Fibroblast of mammary gland (primary cell): ENCODE measurements at places on chromosomes 5 and 9.

DNA sequence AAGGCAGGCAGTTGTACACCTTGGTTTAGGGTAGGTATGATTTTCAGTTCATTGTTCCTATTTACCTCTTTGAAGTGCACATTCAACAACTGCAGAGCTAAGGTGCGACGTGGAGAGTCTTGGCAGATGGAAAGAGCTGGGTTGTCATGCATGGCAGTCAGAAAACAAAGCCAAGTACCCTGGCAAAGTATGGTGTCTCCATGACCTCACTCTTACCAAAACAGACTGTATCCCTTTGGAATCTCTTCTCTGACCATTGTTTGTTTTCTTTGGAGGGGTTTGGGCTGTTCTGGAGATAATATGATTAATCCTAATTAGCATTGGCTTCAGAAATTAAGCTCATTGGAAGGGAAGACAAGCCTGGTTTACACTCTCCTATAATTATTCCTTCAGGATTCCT is 665.7 kb downstream of the DNAH5 start:
- no peak for DNase-seq

- DNase-seq: no peak
These were observed 74.2 kb upstream of the TUSC1 start for GRCh38 chr9:25752398-25752797.

GRCh38 chr5:158943057-158943456 is 156.7 kb downstream of the EBF1 start:
- peak; percentile 99 for DNase-seq

DNA sequence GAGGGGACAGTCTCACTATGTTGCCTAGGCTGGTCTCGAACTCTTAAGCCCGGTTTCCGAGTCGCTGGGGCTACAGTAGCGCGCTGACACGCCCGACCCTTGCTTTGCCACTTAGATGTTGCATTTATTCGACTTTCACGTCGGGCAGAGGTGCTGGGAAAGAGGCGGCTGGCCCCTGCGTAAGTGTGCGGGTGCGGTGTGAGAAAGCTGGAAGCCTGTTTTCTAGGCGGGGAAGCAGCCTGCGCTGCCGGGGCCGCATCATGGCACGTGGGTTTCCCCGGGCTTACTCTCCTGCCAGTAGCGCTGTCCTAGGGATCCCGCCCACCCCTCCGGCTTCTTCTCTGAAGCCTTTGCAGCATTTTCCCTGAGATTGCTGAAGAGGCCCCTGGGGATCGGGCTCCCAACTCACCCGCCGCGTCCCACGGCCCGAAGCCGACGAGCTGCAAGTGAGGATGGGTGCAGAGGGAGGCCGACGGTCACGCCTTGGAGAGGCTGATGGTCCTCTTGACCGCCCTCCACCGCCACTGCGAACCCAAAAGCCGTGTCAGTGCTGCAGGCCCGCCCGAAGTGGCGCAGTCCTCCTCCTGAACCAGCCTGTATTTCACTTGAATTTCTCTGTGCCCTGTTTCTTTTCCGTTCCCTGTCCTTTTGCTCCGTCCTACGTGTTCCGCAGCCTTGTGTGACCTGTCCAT is 5.8 kb upstream of the TRIM41 start:
- peak; percentile 56 for DNase-seq

DNA sequence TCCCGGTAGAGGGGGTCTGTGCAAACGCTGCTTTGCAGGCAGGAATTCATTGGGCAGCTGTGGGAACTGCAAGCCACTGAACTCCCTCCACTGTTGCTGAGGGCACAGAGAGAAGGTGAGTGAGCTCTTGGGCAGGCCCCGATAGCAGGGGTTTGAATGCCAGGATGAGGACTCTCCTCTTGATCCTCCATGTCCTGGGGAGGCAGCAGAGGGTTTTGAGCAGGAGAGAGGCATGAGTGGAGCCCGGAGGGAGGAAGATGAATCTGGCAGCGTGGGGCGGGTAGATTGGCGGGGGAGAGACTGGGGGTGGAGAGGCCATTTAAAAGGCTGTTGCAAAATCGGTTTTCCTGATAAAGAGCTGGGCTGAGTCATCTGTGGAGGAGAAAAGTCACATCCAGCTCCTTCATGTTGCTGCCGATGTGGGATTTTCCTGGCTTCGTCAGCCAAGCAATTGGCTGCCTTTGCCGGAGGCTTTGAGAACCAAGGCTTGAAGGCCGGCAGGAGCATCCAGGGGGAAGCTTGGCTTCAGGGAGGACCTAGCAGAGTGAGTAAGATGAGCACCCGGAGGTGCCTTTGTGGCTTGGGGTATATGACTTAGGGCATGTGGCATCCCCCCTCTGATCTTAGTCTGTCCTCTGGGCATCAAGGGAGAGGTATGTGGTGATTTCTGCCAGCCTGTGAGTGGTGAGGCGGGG is at the start of gene SYNPO:
TSS of gene SYNPO (plus strand) at position 350 of the 695 bp plus-strand sequence. CDS start 7,616 bp downstream, outside the sequence.
- DNase-seq: peak; percentile 98

DNA sequence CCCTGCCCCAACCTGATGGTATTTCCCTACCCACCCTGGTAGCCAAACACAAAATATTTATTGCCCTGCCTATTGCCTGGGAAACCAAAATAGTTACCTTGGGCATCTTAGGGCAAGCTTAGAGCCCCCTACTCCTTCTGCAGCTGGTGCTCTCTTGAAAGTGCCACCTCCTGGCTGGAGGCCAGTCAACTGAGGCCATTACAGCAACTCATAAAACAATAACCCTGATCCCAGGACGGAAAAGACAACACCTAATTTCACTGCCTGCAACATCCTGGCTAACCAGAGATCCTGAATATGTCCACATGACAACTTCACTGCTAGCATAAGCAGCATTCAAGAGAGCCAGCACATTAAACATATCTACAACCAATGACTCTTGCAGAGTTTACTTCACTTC is 38.7 kb downstream of the MTAP start:
- no peak for DNase-seq

GRCh38 chr5:59766427-59767210 is 126.9 kb downstream of the PDE4D start:
- DNase-seq: no peak

GRCh38 chr5:34695275-34696027 is 39.3 kb downstream of the RAI14 start:
- DNase-seq: no peak

DNA sequence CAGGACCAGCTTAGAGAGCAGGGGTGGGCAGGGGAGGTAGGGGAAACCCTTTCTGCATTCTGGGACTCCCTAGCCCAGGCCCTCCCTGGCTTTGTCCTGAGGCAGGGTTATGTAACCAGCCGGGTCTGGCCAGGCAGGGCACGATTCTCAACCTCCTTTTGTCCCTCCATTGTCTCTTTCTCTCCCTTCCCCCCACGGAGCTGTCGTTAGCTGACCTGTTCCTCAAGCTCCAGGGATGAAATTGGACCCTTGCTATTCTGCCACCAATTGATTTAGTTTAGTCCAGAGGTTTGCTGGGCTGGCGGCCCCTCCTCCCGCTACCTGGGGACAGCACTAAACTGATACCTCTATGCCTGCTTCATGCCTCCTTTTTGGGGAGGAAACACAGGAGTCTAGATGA is 9.4 kb upstream of the NDST1 start:
- no peak for DNase-seq

DNA sequence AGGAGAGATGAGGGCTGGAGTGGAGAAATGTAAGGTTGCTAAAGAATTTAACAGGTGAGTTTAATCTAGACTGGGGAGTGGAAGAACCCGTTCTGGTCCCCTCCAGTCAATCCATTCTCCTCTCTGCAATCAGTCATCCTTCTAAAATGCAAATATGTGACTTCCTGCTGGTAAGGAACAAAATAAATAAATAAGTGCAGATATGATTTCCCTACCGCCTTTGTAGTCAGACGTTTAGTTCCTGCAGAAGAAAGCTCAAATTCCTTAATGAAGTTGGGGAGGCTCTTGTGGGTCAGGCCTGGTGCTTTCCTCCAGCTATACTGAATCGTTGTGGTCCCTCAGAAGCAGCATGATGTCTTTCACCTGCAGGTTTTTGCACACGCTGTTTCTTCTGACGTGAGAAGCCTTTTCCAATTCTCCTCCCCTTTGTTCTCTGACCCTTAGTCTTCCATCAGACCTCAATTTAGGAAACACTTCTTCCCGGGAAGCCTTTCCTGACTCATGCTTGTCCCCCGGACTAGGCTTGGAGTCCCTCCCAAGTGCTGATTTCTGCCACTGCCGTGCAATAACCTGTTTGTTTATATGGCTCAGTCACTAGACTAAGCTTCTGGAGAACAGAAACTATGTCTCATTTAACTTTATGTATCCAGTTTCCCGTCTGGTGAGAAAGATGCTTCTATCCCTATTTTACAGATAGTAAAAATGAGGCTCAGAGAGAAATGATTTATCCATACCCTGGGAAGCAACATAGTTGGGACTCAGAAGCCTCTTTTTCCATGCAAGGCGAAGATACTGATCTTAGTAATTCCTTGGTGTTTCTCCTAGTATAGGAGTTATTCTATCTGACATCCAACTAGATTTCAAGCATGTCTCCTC is 1.3 kb downstream of the ATP6V1G1 start:
- peak; percentile 76 for DNase-seq

GRCh38 chr9:122988920-122989621 is 44.4 kb upstream of the GPR21 start:
- peak; percentile 10 for DNase-seq

DNA sequence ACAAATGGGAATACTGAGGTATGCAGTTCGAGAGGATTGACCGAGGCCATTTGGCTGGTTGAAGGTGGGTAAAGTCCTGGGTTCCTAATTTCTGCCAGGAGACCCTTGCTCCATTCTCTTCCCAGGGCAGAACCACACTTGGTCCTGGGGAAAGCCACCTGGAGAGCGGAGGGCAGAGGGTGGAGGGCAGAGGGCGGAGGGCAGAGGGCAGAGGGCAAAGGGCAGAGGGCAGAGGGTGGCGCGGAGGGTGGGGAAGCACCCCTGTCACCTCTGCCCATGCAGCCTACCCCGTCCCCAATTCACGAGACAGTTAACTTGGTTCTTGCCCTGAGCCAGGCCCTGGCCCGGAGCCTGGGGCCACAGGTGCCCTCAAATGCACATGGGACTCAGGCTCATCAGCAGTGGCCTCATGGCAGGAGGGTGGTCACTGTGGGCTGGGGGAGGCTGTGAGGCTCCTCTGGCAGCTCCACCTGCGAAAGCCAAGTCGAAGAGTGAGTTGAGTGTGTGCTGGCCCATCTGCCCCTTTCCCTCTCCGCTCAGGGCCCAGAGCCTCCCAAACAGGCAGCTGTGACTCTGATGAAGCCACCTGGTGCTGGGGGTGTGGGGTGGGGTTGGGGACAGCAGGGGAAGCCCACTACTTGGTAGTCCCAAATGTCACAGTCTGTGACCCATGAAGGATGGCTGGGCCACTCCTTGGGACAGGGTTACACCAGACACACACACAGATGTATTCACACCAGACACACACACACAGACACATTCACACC is 28.0 kb upstream of the FCN1 start:
- DNase-seq: no peak

GRCh38 chr5:137342764-137343163 is 156.4 kb downstream of the SPOCK1 start:
- no peak for DNase-seq

DNA sequence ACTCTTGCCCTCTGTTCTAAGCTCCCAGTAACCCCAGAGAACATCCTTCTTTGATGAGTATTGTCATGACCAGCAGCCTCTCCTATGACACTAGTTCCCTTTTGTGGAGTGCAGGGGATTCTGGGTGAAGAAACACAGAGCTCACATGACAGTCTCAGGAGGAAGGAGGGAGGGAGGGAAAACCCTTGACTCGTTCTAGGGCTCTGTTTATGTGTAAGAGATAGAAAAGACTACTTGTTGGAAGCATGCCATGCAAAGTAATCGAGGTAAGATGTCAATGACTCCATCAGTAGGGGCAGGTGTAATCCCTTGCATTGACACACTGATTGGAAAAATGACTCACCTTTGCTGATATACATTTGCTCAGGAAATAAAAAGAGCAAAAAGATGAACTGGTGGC is 190.2 kb upstream of the ELL2 start:
- peak; percentile 16 for DNase-seq

DNA sequence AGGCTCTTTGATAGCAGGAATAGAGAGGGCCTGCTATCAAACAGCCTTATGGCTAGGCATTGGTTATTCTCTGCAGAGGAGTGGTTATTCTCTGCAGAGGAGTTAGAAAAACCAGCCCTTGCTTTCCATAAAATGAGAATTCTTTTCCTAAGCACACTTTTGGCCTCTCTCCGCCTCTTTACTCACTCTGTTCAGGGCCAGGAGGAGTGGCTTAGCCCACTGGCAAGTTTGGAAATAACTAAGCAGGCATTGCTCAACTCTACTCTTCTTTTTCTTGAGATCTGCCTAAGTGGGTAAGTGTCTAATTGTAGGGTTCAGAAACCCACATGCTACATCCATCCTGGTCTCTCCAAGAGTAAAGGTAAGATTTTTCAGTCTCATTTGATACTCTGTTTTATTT is 341.7 kb downstream of the KIAA0825 start:
- DNase-seq: peak; percentile 39

DNA sequence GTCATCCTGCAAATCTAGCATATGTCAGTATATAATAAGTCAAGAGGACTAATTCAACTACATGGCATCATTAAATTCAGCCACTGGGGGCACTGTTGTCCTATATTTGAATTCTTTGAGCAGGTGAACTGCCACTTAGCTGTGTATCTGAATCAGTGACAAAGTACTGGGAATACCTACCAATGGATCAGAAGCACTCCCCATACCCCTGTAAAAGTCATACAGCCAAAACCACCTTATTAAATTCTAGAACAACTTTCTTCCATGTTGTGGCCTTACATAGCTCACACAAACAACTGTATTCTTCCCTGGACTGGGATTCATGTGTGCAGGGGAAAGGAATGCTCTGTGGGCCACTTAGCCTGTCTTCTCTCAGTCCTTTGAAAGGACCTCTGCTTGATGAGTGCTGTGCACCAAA is 57.4 kb upstream of the PLPP6 start:
- peak; percentile 74 for DNase-seq

- no peak for DNase-seq
These were observed 239.3 kb downstream of the ARHGEF28 start for GRCh38 chr5:73865315-73865714.

- peak; percentile 43 for DNase-seq
These were observed 34.2 kb downstream of the ABLIM3 start for GRCh38 chr5:149175346-149176105.

DNA sequence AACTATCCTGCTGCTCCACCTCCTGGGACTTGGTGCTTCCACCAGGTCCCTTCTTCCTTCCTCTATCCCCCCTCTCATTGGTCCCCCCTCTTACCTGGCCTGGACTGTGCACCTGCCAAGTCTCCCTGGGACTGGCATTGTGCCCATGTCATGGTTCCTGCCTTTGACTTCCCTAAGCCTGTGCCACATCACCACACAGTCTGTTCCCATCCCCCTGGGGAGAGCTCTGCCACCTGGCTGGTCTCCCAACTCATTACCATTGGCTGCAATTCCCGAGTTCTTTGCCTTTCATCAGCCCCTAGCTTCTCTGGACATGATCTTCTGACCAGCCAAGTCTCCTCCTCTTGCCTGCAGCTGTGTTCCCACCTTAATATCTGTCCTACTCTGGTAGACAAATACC is 180.3 kb downstream of the SREK1 start:
- no peak for DNase-seq

- DNase-seq: peak; percentile 93
These were observed 8.0 kb downstream of the PDLIM4 start for GRCh38 chr5:132265336-132266030.

- peak; percentile 15 for DNase-seq
These were observed 302.1 kb downstream of the FBXL17 start for GRCh38 chr5:108079753-108080152.
